ENCODE measurements at places on chromosomes 2 and 18. TPM values are rescaled to one million over a fixed set of nuclear protein-coding genes. Genes with fewer than 3 reads are reported as not detected.

DNA sequence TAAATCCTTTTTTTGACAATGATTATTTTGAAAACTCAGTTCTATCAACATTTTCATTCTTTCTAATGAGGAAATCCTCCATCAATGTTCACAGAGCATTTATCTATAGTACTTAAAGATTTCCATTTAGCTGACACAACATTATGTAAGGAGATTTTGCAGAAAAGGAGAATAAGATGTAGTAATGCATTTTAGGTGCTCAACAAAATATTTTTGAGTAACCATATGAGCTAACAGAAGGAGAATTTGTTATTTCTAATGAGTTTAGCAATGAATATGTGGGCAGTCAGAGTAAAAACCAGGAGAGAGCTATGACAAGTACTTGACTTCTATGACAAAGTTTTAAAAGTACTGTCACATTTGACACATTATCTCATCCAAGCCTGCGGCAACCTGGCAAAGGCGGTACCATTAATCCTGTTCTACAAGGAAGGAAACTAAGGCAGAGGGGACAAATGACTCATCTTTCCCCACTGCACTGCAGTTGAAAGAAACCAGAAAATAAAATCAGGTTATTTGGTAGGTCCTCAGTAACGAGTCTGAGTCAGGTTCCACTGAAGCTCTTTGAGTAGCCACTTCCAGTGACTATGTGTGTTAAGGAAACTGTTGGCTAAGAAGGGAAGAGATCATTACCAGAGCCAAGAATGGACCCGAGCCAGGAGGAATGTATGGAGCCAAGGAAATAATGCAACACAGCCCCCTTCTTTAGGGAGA lies 134.1 kb upstream of the ITGB6 start:
- H3K4me1 ChIP-seq: peaks cover 74% of the 10 kb centered on the region
- no peak overlapping the region for H3K4me3 ChIP-seq
- peaks cover 18% of the 10 kb centered on the region for H3K36me3 ChIP-seq
- DNase-seq: no peak

Gene MAP3K2
- total RNA-seq: 59.6 TPM

DNA sequence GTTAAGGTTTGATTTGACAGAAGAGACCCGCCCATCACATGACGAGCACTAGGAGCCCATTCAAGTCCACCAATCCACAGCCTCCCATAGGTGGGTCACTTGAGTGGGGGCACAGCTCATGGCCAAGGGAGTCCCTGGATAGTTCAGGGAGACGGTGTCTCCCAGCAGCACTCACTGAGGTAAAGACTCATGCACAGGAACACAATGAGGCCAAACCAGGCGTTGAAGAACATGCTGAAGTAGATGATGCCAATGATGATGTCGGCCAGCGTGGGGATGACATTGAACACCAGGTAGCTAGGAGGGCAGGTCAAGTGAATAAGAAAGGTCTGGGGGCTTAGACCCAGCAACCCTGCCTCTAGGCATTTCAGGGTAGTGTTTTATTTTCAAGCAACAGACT lies 4.0 kb downstream of the ABCB6 start:
- DNase-seq: no peak
- H3K4me1 ChIP-seq: peaks cover 61% of the 10 kb centered on the region
- no peak overlapping the region for H3K4me3 ChIP-seq

DNA sequence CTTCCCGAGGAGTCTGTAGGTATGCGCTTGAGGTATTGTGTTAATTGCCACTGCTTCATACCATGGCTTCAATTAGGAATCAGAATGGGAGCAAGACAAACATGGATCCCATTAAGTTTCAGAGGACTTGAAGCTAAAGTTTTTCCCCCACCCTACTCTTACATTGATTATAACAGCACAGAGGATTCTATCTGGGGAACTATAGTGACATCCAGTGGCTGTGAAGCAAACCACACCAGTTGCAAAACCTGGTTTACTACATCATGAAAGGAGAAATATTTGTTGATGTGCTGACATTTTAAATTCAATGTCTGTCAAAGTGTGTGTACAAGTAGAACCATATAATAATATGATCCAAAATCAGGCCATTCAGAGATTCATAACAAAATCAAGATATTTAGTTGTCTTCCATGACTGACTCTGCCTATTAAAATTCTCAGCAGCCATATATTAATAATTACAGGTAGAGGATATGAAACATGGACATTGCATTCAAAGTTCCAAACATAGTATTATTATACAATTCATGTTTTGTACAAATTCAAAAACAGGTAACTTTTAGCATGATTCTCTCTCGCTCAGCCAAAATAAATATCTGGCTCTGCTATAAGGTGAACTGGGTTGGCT lies 82.9 kb downstream of the GRB14 start:
- no peaks in the 10 kb centered on the region for H3K27me3 ChIP-seq
- no peak overlapping the region for H3K27ac ChIP-seq
- H3K36me3 ChIP-seq: no peaks in the 10 kb centered on the region
- DNase-seq: no peak

Gene SPP2
- not detected for total RNA-seq

DNA sequence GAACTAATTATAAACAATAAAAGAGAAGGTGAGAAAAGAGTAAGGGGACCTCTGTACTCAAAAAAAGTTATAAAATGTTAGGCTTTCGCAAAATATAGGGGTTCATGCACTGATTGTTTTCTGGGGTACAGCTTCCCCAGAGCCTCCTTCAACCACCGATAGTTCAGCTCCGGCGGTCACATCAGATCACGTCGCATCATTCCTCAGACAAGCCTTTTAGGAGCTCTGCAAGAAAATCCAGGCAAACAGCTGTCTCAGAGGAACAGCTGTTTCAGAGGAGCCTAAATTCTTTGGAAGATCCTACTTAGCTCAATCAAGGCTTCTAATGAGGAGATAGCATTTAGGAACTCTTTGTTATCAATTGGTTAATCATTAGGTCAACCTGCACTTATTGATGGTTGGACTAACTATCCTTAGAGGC lies 78.7 kb downstream of the MYCN start:
- no peak for DNase-seq
- no peak overlapping the region for H3K4me3 ChIP-seq
- no peak overlapping the region for H3K27ac ChIP-seq
- H3K36me3 ChIP-seq: no peaks in the 10 kb centered on the region
- peaks cover 8% of the 10 kb centered on the region for H3K27me3 ChIP-seq

DNA sequence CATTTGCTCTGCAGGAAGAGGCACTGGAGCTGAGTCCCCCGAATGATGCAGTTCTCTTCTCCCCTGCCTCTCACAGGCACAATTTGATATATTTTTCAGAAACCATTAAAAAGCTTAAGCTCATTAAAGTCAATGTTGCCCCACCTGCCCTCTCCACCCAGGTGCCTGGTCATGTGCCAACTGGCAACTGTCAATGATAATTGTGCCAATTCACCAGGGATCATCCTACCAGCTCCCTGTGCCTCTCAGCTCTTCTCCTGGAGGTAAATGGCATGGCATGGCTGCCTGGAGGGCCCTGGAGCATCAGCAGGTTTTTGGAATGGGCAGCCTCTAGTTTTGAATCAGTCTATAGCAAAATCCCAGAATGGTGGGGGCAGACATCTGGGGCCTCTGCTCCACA lies 279.6 kb upstream of the ID2 start:
- H3K36me3 ChIP-seq: peaks cover 8% of the 10 kb centered on the region
- H3K27me3 ChIP-seq: peaks cover 2% of the 10 kb centered on the region
- no peak overlapping the region for H3K27ac ChIP-seq
- DNase-seq: no peak
- H3K4me1 ChIP-seq: peaks cover 4% of the 10 kb centered on the region

- H3K27me3 ChIP-seq: peaks cover 41% of the 10 kb centered on the region
- DNase-seq: no peak
- no peaks in the 10 kb centered on the region for H3K4me1 ChIP-seq
- no peak overlapping the region for H3K27ac ChIP-seq
Observed at GRCh38 chr2:43622931-43623451, 14.1 kb upstream of the PLEKHH2 start.

DNA sequence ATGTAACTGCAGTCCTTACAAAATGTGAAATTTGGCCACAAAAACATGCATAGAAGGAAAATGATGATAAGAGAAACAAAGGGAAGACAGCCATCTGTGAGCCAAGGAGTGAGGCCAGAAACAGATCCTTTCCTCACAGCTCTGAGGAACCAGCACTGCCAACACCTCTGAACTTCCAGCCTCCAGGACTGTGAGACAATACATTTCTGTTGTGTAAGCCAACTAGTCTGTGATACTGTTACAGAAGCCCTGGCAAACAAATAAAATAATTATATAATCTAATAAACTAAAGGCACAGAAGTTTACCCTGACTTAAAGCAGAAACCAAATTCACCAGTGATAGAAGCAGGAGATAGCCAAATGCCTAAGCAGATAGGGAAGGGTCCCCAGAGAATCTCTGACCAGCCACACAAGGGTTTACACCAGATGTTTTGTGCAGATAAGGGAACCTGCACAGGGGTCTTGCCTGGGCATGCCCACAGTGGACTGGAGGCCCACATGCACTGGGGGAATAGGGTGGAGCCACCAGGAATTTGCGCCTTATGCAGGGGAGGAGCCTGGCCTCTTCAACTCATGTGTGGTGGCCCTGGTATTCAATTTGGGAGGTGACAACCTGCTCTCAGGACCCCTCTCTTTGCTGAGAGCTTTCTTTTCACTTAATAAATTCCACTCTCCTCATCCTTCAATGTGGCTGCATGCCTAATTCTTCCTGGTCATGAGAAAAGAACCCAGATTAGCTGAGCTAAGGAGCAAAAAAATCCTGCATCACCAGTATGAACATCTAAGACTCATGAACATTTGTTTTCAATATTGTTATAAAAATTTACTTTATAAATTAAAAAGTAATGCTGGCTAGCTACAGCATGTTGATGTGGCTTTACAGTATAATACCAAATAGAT lies 3.8 kb upstream of the GCC2 start:
- no peaks in the 10 kb centered on the region for H3K27me3 ChIP-seq
- no peak overlapping the region for H3K4me3 ChIP-seq
- DNase-seq: no peak
- peaks cover 20% of the 10 kb centered on the region for H3K4me1 ChIP-seq
- H3K36me3 ChIP-seq: no peaks in the 10 kb centered on the region
- no peak overlapping the region for H3K27ac ChIP-seq

DNA sequence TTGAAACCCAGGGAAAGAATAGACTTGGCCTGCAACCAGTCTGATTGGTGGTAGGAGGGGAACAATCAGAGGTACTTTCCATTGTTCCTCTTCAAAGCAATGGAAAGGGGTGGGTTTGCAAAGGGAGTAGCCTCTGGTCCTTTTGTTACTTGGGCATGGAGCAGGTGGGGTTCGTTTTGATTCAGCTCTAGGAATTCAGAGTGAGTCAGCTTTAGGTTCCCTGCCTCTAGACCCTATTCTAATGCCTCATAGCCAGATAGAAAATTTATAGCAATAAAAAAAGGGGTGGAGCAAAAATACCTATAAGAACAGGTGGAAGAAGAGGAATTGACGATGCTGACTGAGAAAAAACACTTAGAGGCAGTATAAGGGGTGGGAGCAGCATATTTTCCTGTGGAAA lies 636.4 kb downstream of the PLCL1 start:
- no peaks in the 10 kb centered on the region for H3K36me3 ChIP-seq
- H3K27me3 ChIP-seq: peaks cover 3% of the 10 kb centered on the region
- DNase-seq: no peak

Gene FSHR
- not detected for total RNA-seq
